Esophagus muscularis mucosa (tissue), 4 donors: ENCODE measurements at places on chromosomes 6 and 20. TPM values are rescaled to one million over a fixed set of nuclear protein-coding genes. Genes with fewer than 3 reads are reported as not detected.

Gene C20orf202
- total RNA-seq: not detected

Gene TNF
- not detected for total RNA-seq

GRCh38 chr6:129498541-129498940 is 211.4 kb downstream of the ARHGAP18 start:
- H3K4me3 ChIP-seq: no peak overlapping the region
- peaks cover 24% of the 10 kb centered on the region for H3K36me3 ChIP-seq
- peaks cover 9% of the 10 kb centered on the region for H3K4me1 ChIP-seq
- H3K27me3 ChIP-seq: no peaks in the 10 kb centered on the region
- DNase-seq: no peak

GRCh38 chr6:147979966-147980365 is 362.7 kb upstream of the SASH1 start:
- no peak overlapping the region for H3K4me3 ChIP-seq
- peaks cover 11% of the 10 kb centered on the region for H3K4me1 ChIP-seq

DNA sequence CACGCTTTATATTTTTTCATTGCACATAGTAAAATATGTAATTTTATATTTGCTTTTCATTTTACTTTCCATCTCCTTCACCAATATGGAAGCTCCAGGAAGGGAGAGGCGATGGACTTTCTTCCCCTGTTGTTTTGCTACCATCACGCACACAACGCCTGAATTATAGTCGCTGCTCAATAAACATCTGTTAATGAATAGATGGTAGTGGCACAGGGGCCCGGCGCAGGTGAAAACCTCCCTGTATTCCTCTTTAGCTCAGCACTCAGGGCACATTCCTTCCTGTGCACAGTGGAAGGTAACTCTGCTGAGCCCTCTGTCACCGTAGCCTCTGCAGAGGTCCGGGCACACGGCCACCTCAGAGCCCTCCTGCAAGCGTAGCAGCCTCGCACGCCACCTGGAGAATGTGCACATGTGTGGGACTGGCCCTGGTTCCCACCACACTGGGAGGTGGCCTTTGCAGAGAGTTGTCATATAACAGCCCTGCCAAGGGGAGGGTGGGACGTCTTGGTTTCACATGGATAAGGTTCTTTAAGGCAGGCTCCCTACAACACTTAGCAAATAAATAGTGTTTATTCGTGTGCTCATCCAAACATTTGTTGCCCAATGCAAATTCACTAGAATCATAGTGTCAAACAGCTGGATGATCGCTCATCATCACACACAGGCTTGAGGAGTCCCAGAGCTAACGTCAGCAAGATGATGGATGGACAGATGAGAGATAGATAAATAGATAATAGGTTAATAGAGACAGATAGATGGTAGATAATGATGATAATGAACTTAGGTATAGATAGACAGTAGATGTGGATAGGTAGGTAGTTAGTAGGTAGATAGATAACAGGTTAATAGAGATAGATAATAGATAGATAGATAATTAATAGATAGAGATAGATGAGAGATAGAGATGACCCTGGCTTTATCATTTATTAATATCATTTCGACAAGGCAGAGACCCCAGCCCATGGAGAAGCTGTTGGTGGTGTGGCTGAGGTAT is 32.3 kb upstream of the AFDN start:
- no peak overlapping the region for H3K27ac ChIP-seq
- H3K36me3 ChIP-seq: no peaks in the 10 kb centered on the region
- no peak overlapping the region for H3K4me3 ChIP-seq

Gene PRIM2
- 7.1 TPM for total RNA-seq

GRCh38 chr20:9353916-9354276 is 160.5 kb upstream of the LAMP5 start:
- no peaks in the 10 kb centered on the region for H3K27me3 ChIP-seq
- H3K36me3 ChIP-seq: no peaks in the 10 kb centered on the region
- no peak for DNase-seq
- H3K27ac ChIP-seq: no peak overlapping the region

GRCh38 chr20:41080866-41081265 is 52.2 kb downstream of the TOP1 start:
- H3K27me3 ChIP-seq: no peaks in the 10 kb centered on the region
- peaks cover 22% of the 10 kb centered on the region for H3K4me1 ChIP-seq
- H3K27ac ChIP-seq: no peak overlapping the region
- no peak overlapping the region for H3K4me3 ChIP-seq
- no peak for DNase-seq
- peaks cover 64% of the 10 kb centered on the region for H3K36me3 ChIP-seq

- H3K27me3 ChIP-seq: no peaks in the 10 kb centered on the region
- no peaks in the 10 kb centered on the region for H3K4me1 ChIP-seq
- H3K27ac ChIP-seq: no peak overlapping the region
- H3K4me3 ChIP-seq: no peak overlapping the region
- no peak for DNase-seq
- no peaks in the 10 kb centered on the region for H3K36me3 ChIP-seq
Observed at GRCh38 chr6:45086360-45087084, 241.6 kb upstream of the RUNX2 start.

GRCh38 chr6:167856999-167857660 is 30.4 kb downstream of the AFDN start:
- peak overlapping the region; percentile 32 for H3K27ac ChIP-seq
- H3K36me3 ChIP-seq: no peaks in the 10 kb centered on the region
- DNase-seq: no peak
- H3K27me3 ChIP-seq: no peaks in the 10 kb centered on the region
- H3K4me1 ChIP-seq: peaks cover 58% of the 10 kb centered on the region
- no peak overlapping the region for H3K4me3 ChIP-seq

Gene DEFB132
- not detected for total RNA-seq

Gene EFCAB8
- total RNA-seq: not detected

- H3K4me1 ChIP-seq: no peaks in the 10 kb centered on the region
- H3K4me3 ChIP-seq: no peak overlapping the region
- no peak overlapping the region for H3K27ac ChIP-seq
- no peaks in the 10 kb centered on the region for H3K36me3 ChIP-seq
- no peaks in the 10 kb centered on the region for H3K27me3 ChIP-seq
Observed at GRCh38 chr6:37758234-37758633, 60.6 kb upstream of the MDGA1 start.
